ENCODE measurements at places on chromosomes 2 and 18.

- no peak for DNase-seq
These were observed 975.1 kb downstream of the BCL11A start for GRCh38 chr2:59578349-59578748.

GRCh38 chr2:111624411-111625156 lies 259.4 kb downstream of the ANAPC1 start:
- no peak for DNase-seq

- no peak for DNase-seq
These were observed 68.3 kb downstream of the RIF1 start for GRCh38 chr2:151478011-151478410.

DNA sequence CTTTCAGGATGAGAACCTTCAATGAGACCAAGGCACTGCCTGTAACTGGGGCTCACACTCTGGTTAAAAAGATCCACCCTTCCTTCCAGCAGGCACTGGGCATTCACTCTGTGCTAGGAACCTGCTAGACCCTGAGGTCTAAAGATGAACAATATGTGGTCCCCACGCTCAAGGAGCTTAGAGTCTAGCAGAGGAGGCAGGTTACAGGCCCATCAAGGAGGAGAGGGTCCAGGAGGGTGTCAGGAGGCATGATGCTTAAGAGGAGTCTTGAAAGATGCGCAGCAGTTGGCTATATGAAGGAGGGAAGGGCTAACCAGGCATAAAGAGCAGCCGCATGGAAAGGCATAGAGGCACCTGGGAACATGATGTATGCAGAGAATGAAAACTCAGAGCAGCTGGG lies 4.5 kb downstream of the ANKRD53 start:
- no peak for DNase-seq

GRCh38 chr2:67384123-67384822 lies 12.9 kb upstream of the ETAA1 start:
- DNase-seq: no peak

DNA sequence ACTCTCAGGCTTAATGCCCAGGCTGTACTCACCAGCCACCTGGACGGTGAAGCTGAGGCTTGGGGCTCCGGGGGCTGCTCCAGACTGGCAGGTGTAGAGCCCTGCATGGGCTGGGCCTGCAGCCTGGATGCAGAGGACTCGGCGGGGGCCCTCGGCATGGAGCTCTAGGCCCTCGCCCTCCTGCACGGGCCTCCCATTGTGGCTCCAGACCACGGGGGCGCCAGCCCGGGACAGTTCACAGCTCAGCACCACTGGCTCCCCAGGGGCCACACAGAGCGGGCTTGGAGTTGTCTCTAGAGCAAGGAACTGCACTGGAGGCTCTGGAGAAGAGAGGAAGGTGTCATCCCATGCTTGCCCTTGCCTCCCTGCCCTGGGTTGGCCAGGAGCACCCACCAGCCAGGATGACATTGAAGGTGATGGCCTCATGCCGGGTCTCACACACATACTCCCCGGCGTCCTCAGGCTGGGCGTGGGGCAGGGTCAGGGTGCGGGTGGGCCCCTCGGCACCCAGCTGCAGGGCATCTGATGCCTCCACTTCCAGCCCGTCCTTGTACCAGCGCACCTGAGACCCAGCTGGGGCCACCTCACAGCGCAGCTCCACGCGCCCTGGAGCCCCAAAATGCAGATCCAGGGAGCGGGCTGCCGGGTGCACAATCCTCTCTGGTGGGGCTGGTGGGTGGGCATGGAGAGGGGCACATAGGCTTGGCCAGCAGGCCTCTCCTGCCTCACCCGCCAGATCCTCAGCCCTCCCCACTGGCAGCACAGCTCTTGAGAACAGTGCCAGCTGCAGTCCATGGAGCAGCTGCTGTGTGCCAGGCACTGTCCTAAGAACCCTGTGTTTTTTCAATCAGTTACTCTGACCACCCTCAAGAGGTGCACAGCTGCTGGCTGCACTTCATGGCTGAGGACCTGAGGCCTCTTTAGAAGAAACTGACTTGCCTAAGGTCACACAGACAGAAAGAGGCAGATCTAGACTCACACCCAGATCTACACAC lies 13.3 kb downstream of the OBSL1 start:
- DNase-seq: no peak
